ENCODE measurements at places on chromosomes 7 and 10. TPM values are rescaled to one million over a fixed set of nuclear protein-coding genes. Genes with fewer than 3 reads are reported as not detected.

The GRM8 gene
- total RNA-seq = 0.09 TPM

The FOXP2 gene
- under 0.01 TPM for total RNA-seq

The C10orf95 gene
- not detected for total RNA-seq

The UCN3 gene
- not detected for total RNA-seq

The VWC2 gene
- not detected for total RNA-seq

The VWA2 gene
- total RNA-seq = not detected

The KAZALD1 gene
- 1.7 TPM for total RNA-seq

The FAM25C gene
- total RNA-seq = not detected

The HOXA7 gene
- total RNA-seq = 0.45 TPM

The ANKRD30A gene
- total RNA-seq = not detected

The OR13A1 gene
- not detected for total RNA-seq

The TLX1 gene
- not detected for total RNA-seq

The OR6B1 gene
- not detected for total RNA-seq

The STARD3NL gene
- total RNA-seq = 72.3 TPM

The RARRES2 gene
- total RNA-seq = 0.09 TPM

The MTERF1 gene
- total RNA-seq = 7.7 TPM

The AGR2 gene
- total RNA-seq = not detected

The WDFY4 gene
- 6.3 TPM for total RNA-seq

The FAM180A gene
- not detected for total RNA-seq

The GJD4 gene
- under 0.01 TPM for total RNA-seq

Data from endothelial cell of coronary artery (primary cell).